Keratinocyte (primary cell): ENCODE measurements at places on chromosomes 12 and 14. TPM values are rescaled to one million over a fixed set of nuclear protein-coding genes. Genes with fewer than 3 reads are reported as not detected.

- no peak overlapping the region for H3K27ac ChIP-seq
- no peaks in the 10 kb centered on the region for H3K27me3 ChIP-seq
- peaks cover 23% of the 10 kb centered on the region for H3K4me1 ChIP-seq
- no peak overlapping the region for H3K4me3 ChIP-seq
These were observed 1.4 kb downstream of the NR4A1 start for GRCh38 chr12:52052468-52053186.

GRCh38 chr14:104284107-104284592, 145.8 kb downstream of the KIF26A start:
- H3K27ac ChIP-seq: no peak overlapping the region
- no peak for DNase-seq
- peaks cover 12% of the 10 kb centered on the region for H3K27me3 ChIP-seq

DNA sequence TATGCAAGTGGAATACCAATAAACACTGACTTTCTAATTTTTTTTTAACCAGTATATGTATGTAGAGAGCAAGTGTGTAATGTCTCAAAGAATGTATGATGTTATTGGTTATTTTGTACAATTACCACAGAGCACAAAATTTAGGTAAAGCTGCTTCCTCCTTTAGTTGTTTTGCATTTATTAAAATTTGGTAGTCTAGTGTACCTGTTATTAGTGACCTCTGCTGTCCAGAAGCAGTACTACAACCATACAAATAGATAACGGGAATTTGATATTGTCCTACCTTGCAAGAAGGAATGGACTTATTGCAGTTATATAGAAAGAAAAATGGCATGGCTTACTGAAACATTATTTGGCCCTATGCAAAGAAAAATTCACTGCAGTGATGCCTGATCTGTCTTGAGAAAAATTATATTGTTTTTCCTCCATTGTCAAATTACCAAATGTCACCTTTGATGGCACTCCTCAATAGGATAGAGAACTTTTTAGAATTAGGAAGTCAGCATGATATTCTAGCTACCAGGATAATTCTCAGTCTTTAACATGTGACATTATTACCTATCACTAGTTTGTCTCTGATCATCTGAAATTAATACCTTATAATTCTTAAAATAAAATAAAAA, 153.9 kb upstream of the RMST start:
- no peak overlapping the region for H3K27ac ChIP-seq
- no peak overlapping the region for H3K4me3 ChIP-seq
- no peaks in the 10 kb centered on the region for H3K4me1 ChIP-seq
- no peaks in the 10 kb centered on the region for H3K27me3 ChIP-seq

DNA sequence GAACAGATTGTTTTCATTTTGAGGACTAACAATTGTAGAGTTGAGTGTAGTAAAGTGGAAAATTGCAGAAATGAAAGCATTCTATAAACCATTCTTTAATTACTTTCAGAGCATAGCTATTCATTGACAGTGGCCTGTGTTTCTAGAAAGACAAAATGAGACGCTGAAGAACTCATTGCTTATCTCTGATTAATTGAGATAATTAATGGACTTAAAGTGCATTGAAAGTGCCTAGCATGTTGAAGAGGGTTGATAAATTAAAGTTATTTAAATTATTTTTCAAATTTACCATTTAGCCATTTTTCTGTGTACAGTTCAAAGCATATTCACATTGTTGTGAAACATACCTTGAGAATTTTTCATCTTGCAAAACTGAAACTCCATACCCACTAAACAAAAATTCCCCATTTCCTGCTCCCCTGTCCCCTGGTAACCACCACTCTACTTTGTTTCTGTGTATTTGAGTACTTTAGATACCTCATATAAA, 57.4 kb downstream of the DAAM1 start:
- H3K27me3 ChIP-seq: no peaks in the 10 kb centered on the region
- H3K27ac ChIP-seq: peak overlapping the region; percentile 29

The GPR84 gene
- 0.08 to 0.17 TPM (median 0.12 TPM) in 3 replicates for polyA plus RNA-seq

The NINJ2 gene
- polyA plus RNA-seq: 0.53 to 0.94 TPM (median 0.58 TPM) in 3 replicates

DNA sequence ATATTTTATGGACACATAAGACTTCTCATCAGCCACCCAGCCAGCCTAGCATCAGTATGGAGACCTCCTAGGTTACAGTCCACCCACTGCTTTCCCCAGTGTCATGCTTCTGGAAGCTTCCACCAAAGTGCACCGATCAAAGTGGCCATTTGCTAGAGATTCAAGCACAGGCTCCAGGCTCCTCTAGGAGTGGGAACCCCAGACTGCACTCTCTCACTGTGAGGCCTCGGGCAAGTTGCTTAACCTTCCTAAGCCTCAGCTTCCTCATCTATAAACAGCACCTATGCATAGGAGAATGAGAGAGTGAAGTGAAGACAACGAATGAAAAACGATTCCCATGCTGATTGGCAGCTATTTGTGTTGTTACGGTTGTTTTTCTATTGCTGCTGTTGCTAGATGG, 94.4 kb downstream of the DICER1 start:
- peaks cover 3% of the 10 kb centered on the region for H3K27me3 ChIP-seq
- no peak overlapping the region for H3K4me3 ChIP-seq
- DNase-seq: no peak
- H3K36me3 ChIP-seq: no peaks in the 10 kb centered on the region

The TMEM233 gene
- polyA plus RNA-seq: 0.01 TPM in 1 of 3 replicates, not detected in the others

DNA sequence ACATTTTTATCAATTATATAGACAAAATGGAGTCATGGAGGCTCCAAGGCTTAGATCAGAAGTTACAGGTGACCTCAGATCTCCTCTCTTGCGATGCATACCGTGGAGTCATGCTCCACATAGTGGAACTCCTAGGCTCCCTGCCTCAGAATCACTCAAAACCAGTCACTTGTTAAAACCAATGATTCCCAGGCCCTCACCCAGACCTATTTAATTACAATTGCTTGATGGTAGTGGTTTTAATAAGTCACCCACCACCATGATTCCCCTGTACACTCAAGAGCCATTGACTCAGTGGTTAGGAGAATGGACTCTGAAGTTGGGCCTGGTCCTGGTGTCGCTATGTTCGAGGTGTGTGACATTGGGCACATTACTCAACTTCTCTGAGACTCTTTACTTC, 26.9 kb downstream of the IFNG-AS1 start:
- no peaks in the 10 kb centered on the region for H3K4me1 ChIP-seq
- DNase-seq: no peak
- H3K36me3 ChIP-seq: no peaks in the 10 kb centered on the region
- H3K27me3 ChIP-seq: peaks cover 3% of the 10 kb centered on the region
- H3K27ac ChIP-seq: no peak overlapping the region
- H3K4me3 ChIP-seq: no peak overlapping the region

The SLC6A13 gene
- 0.33 to 0.45 TPM in 2 of 3 replicates, not detected in the other for polyA plus RNA-seq

DNA sequence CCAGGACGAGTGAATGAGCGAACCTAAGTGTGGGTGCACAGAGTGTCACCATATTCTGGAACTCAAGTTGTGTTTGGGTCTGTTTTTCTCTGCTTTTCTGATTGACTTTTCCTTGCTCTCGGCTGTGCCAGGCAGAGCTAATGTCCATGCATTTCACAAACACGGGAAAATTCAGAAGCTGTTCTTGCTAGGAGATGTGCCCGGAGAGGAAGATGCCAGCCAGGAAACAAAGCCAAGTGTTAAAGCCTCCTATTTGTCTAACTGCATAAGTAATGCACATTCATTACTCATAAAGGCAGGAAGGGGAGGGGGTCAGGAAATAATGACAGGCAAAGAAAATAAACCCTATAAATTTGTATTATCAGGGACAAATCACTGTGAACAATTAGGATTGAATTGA, 250.4 kb upstream of the SFSWAP start:
- H3K27ac ChIP-seq: no peak overlapping the region
- H3K27me3 ChIP-seq: peaks cover 7% of the 10 kb centered on the region
- H3K36me3 ChIP-seq: no peaks in the 10 kb centered on the region
- H3K4me1 ChIP-seq: no peaks in the 10 kb centered on the region

The P2RX2 gene
- not detected in 3 replicates for polyA plus RNA-seq
